ENCODE measurements at places on chromosomes 5 and 9. TPM values are rescaled to one million over a fixed set of nuclear protein-coding genes. Genes with fewer than 3 reads are reported as not detected.

DNA sequence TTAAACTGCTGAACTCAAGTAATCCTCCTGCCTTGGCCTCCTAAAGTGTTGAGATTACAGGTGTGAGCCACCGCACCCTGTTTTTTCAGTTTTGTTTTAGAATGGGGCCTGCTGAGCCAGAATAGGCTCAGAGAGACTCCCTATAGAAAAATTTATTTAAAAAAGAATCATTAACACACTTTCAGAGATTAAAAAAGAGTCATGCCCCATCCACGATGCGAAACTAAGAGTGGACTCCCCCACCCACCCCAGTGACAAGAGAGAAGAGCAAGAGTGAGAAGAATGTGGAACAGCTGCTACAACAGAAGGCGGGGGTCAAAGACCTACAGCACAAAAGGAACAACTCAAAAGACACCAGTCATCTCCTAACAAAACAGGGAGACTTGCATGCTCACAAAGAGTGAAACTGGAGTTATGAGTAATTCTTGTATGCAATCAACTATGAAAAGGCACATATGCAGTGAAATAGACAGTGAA is 47.2 kb downstream of the GLDC start:
- DNase-seq = no peak
- H3K27me3 ChIP-seq = no peaks in the 10 kb centered on the region
- H3K27ac ChIP-seq = no peak overlapping the region
- H3K4me3 ChIP-seq = no peak overlapping the region
- no peaks in the 10 kb centered on the region for H3K4me1 ChIP-seq

GRCh38 chr9:13360188-13360587 is 80.7 kb upstream of the MPDZ start:
- H3K4me1 ChIP-seq = no peaks in the 10 kb centered on the region
- H3K27me3 ChIP-seq = no peaks in the 10 kb centered on the region
- no peak overlapping the region for H3K27ac ChIP-seq
- DNase-seq = no peak
- H3K36me3 ChIP-seq = no peaks in the 10 kb centered on the region

GRCh38 chr5:54323495-54323894 is 13.1 kb upstream of the ARL15 start:
- H3K27me3 ChIP-seq = no peaks in the 10 kb centered on the region
- H3K4me1 ChIP-seq = no peaks in the 10 kb centered on the region
- no peak overlapping the region for H3K4me3 ChIP-seq
- no peaks in the 10 kb centered on the region for H3K36me3 ChIP-seq
- no peak for DNase-seq
- H3K27ac ChIP-seq = no peak overlapping the region

Gene PDZD2
- total RNA-seq = 0.15 TPM

Gene IFNE
- total RNA-seq = not detected

Gene STC2
- 2.1 TPM for total RNA-seq

DNA sequence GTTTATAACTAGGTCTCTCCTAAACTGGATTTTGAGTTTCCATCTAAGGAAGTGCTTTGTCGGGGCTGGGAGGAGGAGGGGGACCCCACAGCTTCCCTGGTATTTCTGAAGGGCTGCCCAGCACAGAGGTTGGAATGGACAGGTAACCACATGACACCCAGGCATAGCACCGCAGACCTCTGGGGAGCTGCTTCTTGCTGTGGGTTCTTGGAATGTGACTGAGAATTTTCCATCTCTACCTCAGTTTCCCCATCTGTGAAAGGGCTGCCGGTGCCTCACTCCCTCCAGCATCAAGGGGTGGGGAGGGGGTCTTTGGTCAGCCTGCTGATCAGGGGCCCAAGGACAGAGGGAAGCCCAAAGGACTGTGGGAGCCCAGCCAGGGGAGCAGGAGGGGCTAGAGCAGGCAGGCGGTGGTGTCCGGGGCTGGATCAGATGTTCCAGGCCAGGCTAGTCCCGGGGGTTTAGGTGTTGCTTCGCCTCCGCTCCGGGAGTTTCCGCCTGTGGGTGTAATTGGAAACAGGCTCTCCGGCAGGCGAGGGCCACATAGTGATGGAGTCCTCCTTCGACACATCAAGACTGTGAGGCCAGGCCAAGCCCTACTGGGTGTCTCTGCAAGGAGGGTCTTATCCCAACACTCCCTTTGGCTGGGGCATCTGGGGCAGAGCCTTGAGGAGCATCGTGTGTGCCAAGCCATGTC is 3.3 kb downstream of the OLFML2A start:
- H3K36me3 ChIP-seq = no peaks in the 10 kb centered on the region
- H3K27me3 ChIP-seq = peaks cover 16% of the 10 kb centered on the region
- DNase-seq = no peak
- H3K4me1 ChIP-seq = peaks cover 7% of the 10 kb centered on the region

- H3K27me3 ChIP-seq = no peaks in the 10 kb centered on the region
- H3K4me1 ChIP-seq = peaks cover 39% of the 10 kb centered on the region
- H3K36me3 ChIP-seq = peaks cover 18% of the 10 kb centered on the region
- no peak for DNase-seq
- H3K4me3 ChIP-seq = no peak overlapping the region
- H3K27ac ChIP-seq = no peak overlapping the region
Measured at GRCh38 chr5:72854419-72854818, 38.0 kb downstream of the TNPO1 start.

GRCh38 chr5:174281089-174281760 is 235.7 kb downstream of the NSG2 start:
- H3K27ac ChIP-seq = no peak overlapping the region
- H3K36me3 ChIP-seq = no peaks in the 10 kb centered on the region
- no peaks in the 10 kb centered on the region for H3K27me3 ChIP-seq
- H3K4me3 ChIP-seq = no peak overlapping the region

DNA sequence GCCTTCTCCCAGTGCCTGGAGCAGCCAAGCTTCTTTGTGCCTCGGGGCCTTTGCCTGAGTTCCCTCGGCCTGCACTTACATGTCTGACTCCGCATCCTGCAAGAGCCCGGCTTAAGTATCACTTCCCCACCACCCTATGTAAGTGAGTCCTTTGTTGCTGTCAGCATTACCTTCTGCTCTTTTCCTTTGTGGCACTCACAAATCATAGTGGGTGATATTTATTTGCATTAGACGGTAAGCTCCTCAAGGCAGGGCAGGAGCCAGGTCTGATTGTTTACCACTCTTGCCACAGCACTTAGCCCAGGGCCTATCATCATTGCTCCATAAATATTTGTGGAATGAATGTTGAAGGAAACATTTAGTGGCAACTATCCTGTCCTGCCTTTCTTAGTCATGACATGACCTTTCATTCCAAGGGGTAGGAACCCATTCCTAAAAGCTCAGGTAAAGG is 4.8 kb downstream of the GM2A start:
- H3K27ac ChIP-seq = no peak overlapping the region
- H3K36me3 ChIP-seq = no peaks in the 10 kb centered on the region
- no peak for DNase-seq
- H3K4me3 ChIP-seq = no peak overlapping the region
- no peaks in the 10 kb centered on the region for H3K27me3 ChIP-seq

DNA sequence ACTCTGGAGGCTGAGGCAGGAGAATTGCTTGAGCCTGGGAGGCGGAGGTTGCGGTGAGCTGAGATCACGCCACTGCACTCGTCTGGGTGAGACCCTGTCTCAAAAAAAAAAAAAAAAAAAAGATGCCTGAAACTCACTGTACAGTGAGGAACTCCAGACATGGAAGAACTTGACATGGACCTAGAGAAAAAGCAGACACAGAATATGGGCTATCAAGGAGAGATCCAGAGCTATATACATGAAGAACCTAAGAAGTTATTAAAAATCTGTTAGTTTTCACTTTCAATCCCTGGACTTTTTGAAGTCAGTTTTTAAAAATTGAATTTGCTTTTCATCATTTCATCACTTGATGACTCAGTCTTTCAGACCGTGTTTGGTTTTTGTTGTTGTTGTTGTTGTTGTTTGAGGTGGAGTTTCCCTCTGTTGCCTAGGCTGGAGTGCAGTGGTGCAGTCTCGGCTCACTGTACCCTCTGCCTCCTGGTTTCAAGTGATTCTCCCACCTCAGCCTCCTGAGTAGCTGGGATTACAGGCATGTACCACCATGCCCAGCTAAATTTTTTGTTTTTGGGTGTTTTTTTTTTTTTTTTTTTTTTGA is 20.3 kb downstream of the PAIP2 start:
- H3K27ac ChIP-seq = no peak overlapping the region
- H3K27me3 ChIP-seq = no peaks in the 10 kb centered on the region
- DNase-seq = no peak
- no peak overlapping the region for H3K4me3 ChIP-seq
- peaks cover 7% of the 10 kb centered on the region for H3K4me1 ChIP-seq

GRCh38 chr5:76547242-76547890 is 75.8 kb downstream of the F2RL2 start:
- peak; percentile 83 for DNase-seq
- peak overlapping the region; percentile 38 for H3K4me3 ChIP-seq
- no peaks in the 10 kb centered on the region for H3K27me3 ChIP-seq
- peaks cover 58% of the 10 kb centered on the region for H3K4me1 ChIP-seq
- peak overlapping the region; percentile 54 for H3K27ac ChIP-seq
- H3K36me3 ChIP-seq = no peaks in the 10 kb centered on the region

DNA sequence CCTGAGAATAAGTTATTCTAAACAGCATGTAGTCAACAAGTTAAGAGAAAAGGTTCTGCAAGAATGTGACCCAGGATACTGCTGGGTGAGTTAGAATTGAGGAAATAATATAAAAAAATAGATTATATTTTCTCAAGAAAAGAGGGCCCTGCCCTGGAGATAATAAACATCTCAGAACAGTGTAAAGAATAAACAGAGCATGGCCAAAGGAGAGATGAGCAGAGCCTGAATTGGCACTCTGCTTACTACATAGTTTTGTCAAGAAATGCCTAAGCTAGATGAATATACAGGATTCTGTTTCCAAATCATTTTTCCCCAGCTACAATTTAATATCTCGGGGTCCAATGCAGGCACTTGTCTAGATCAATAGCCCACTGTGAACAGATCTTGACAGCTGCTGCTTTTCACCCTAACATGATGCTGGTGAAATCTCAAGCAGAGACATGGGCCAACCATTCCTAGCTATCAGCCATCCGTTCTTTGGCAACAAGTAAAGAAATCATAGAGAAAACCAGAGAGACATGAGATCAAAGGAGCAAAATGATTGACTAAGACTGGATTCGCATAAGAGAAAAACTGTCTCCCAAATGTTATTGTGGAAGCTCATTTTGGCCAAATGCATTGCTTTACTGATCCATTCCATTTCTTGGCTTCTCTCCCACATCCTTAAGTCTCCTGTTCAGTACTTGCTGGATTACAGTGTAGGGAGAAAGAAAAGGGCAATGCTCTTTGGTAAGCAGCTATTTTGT is 173.2 kb downstream of the PRELID2 start:
- H3K27me3 ChIP-seq = no peaks in the 10 kb centered on the region
- no peak for DNase-seq
- H3K4me3 ChIP-seq = no peak overlapping the region
- no peaks in the 10 kb centered on the region for H3K4me1 ChIP-seq
- H3K27ac ChIP-seq = no peak overlapping the region

DNA sequence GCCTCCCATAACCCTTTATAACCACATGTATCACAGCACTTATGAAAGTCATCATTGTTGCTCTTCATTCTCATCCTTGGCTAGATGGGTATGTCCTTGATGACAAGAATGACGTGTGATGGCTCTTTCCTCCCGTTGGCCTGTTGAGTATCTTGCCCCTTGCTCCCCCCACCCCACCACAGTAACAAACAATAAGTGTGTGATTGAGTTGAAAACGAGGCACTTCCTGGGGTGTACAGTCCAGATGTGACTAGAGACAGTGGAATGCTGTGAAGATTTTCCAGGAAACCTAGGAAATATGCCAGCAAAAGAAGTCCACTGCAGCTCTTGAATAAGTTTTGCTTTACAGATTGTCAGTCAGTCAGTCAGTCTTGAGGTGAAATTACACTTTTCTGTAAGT is 262.5 kb downstream of the ELAVL2 start:
- no peak overlapping the region for H3K27ac ChIP-seq
- no peaks in the 10 kb centered on the region for H3K27me3 ChIP-seq

GRCh38 chr9:21837501-21837900 is 35.1 kb downstream of the MTAP start:
- no peaks in the 10 kb centered on the region for H3K4me1 ChIP-seq
- no peaks in the 10 kb centered on the region for H3K27me3 ChIP-seq
- H3K36me3 ChIP-seq = peaks cover 21% of the 10 kb centered on the region
- no peak overlapping the region for H3K4me3 ChIP-seq
- no peak for DNase-seq

DNA sequence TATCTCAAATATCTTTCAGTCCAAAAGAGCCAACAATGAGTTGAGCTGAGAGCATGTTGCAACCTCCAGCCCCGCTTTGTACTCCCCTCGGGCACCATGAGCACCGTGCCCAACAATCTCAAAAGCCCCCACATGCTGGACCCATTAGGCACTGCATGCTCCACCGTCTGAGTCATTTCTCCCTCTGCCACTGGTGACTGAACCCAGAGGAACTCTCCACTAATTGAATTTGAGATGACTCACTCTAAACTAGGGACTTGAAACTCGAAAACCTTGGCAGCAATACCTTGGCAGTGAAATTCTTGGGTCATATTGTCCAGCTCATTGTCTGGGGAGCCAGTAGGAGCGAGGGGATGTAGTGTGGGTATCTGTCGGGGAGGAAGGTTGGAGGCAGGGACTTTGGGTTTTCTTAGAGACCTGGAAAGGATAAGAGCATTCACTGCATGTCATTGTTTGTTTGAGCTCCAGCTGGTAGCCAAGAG is 49.9 kb upstream of the SLIT3 start:
- DNase-seq = no peak
- no peaks in the 10 kb centered on the region for H3K36me3 ChIP-seq
- no peak overlapping the region for H3K4me3 ChIP-seq

Gene CNTNAP3
- total RNA-seq = not detected

All from CD8-positive, alpha-beta memory T cell (primary cell).